ENCODE measurements at places on chromosomes 11 and 22.

GRCh38 chr22:43490311-43490710, 78.5 kb downstream of the MPPED1 start:
- DNase-seq, result no peak

DNA sequence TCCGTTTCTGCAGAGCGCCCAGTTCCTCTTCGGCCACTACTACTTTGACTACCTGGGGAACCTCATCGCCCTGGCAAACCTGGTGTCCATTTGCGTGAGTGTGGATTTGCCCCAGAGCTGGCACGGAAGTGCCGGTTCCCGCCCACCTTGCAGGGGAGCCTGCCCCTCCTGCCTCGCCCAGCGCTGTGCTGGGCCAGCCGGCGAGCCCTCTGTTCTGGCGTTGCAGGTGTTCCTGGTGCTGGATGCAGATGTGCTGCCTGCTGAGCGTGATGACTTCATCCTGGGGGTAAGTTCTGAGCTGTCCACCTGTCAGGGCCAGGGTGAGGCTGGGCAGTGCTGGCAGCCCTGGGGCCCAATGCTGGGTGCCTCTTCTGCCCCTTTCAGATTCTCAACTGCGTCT, 29.8 kb downstream of the TPCN2 start:
- DNase-seq, result no peak

DNA sequence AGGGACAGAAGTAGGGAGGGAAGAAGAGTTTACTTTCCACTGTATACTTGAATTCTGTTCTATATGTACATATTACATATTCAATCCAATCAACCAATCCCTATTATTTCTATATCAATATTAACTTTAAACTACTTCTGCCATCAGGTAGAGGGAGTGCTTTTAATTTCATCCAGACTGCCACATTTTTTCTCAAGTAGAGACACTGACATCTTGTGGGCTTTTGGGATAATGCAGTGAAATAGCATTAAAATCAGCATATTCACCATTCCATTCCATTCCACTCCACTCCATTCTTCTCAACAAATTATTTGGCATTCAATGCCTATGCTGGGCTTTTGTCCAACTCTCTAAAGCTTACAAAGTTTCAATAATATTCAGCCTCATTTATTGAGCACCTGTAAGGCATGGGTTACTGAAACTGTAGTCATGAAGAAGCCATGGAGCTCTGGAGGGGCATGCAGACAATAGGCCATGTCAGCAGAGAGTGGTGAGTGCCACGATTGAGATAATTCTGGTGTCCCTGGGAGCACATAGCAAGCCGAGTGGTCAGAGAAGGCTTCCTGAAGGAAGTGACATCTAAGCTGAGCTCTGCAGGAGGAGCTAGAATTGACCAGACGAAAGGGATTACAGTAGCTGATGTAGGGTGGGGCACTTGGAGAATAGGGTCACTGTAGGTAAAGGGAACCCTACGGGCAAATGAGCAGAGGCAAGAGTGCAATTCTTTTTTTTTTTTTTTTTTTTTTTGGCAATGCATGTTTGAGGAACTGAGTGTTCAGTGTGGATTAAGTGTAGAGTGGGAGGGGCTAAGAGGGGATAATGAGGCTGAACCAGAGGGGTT, 12.8 kb upstream of the CLPB start:
- DNase-seq, result peak; percentile 48

- no peak for DNase-seq
These were observed 2.4 kb downstream of the SLC16A8 start for GRCh38 chr22:38081636-38081940.

GRCh38 chr11:125750629-125751028, 4.5 kb downstream of the PATE1 start:
- DNase-seq, result no peak

DNA sequence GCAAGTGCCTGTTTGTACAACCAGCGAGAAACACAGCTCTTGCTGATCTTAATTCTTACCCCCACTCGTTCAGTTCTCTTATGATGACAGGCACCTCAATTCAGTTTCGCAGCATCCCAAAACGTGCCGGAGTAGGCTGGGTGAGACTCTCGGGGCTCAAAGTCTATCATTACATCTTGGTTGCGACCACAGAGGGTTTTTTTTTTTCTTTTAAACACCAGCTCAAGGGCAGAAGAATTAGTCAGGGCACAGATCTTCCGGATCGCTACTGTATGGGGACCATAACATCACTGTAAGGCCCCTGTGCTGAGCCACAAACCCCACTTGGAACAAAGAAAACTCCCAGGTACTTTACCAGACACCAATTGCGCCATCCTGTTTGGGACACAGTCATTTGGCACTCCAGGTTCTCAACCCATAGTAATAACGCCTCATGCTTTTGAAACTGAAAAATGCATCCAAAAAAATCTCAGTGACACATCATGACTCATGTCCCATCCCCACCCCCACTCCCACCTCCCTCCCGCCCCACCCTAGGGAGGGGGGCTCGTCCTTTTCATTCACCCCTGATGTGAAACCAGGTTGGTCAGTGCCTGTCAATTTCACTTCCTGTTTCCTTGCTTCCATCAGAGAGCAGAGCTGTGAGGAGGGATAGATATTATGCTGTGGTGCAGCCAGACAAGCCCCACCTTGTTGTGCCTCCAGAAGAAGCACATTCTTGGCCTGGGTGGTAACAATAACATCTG, 41.0 kb upstream of the CD5 start:
- peak; percentile 98 for DNase-seq

DNA sequence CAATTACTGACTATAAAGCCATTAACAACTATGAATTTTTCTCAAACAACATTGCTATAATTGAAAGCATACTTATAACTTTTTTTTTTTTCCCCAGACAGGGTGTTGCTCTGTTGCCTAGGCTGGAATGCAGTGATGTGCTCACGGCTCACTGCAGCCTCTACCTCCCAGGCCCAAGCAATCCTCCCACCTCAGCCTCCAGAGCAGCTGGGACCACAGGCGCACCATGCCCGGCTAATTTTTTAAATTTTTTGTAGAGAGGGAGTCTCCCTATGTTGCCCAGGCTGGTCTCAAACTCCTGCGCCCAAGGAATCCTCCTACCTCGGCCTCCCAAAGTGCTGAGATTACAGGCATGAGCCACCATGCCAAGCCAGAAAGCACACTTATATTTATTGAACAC, 6.1 kb upstream of the WEE1 start:
- DNase-seq, result no peak

DNA sequence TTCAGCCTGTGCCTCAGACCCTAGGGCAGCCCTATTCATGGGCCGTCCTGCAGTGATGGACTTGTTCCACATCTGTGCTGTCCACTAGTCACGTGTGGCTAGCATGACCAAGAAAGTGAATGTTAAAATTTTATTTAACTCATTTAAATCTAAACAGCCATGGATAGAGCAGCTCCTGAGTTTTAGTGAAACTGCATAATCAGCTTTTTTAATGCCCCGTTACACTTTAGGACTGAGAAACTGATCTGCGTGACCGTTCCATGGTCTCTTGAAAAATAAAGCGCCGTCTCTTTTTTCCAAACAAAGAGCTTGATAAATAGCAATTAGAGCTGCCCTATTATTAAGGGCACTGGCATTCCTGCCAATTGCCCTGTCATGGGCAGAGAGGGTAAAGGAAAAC, 76.5 kb upstream of the SNX19 start:
- DNase-seq, result no peak

DNA sequence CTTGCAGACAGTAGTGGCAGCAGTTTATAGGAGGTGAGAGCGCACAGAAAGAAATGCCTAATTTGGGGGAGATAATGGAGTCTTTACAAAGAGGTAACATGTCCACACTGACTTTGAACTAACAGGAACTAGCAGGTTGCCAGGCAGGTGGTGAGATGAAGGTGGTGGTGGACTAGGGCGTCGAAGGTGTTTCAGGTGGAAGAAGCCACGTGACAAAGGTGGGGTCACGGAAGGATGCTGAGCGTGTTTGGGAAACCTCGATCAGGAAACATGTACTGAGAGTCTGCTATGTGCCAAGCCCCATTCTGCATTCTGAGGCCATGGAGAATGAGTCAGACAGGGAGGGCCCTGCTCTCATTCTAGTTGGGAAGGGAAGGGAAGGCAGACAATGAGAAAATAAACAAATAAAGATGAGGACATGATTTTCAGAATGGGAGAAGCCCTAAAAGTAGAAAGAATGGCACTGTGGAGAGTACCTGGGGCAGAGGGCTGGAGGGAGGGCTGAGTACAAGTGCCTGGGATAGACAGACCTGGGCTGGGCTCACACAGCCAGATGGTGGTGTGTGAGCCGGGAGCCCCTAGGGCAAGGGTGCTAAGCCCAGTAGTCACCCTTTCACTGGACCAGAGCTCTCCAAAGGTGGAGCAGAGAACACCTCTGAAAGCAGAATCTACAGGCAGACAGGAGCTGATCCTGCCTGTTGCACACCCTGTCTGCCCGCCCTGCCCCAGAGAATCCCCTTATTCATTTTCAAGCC, 16.2 kb upstream of the NNMT start:
- DNase-seq, result no peak

DNA sequence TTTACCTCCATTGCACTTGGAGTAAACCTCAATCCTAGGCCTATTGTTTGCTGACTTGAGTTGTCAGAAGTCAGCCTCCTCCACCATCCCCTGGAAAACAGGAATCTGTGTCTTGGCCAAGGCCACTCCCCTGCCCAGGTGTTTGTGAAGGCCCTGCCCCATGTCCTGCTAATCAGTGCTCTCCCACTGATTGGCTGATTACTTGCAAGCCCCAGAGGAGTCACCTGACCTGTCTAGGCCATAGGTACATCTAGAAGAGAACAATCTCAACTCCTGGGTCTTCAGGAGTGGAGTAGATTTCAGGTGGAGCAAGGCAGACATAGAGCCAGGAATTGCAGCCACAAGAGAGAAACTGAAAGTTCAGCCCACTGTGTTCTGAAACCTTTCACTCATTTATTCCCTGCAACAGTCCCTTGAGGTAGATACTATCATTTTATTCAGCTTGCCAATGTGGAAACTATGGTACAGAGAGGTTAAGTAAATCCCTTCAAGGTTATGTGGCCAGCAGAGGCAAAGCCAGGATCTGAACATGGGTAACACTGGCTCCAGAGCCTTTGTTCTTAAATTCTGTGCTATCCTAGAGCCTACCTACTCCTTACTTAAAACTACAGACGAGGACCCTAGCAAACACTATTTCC, 10.4 kb downstream of the OAF start:
- DNase-seq, result no peak

DNA sequence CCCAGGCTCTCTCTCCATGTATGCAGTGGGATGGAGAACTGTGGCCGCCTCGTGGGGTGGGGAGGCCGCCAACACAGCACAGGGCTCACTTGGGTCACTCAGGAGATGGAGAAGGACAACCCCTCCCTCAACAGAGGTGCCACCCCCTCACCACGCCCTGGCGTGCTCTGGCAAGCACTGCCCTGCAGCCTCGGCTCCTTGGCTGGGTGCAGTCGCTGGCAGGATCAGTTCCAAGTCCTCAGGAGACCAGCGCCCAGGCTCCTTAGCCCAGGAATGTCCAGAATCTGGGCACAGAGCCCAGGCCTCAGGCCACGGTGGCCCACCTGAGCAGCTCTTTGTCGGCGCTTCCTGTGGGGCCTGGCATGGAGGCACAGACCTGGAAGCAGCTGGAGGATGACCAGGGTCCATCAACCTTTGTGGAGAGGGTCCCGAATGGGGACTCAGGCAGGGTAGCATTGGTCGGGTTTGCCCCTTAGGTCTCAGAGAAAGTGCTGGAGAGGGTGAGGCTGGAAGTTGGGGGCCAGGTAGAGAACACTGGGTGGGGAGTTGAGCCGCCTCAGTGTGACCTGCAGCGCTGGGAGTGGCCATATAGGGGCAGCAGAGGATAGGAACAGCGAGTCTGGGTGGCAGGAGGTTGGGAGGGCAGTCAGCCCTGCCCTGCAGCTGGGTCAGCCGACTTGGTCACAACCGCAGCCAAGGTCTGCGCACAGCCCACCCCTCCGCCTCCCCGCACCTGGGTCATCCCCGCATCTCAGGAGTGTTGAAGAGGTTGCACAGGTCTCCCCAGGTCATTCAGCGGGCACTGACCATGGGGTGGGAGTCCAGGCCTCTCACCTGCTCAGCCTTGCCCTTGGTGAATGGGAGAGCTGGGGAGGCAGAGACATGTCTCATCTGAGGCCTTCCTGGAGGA, 8.2 kb downstream of the SUSD2 start:
- peak; percentile 74 for DNase-seq

Data from RPMI8226 (cell line).